NCI-H2081 (cell line): ENCODE measurements at places on chromosomes 6 and 20.

DNA sequence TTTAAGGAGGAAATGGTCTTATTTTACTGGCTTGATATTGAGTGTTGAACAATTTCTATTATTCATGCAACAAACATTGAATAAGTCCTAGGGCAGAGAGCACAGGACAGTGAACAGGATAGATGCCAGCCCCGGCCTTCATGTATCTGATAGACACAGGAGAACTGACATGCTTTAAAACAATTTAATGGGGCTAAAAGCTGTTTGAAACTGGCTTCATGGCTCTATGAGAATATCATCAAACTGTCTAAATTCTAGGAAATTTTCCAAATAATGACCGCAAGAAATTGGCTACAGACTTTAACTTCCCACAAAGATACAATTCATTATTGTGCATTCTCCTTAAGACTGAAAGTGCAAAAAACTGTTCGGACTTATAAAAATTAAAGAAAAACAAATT is 69.0 kb downstream of the ID4 start:
- no peak for DNase-seq

GRCh38 chr6:11763460-11764249 is 14.9 kb downstream of the ADTRP start:
- DNase-seq: no peak

GRCh38 chr6:54093326-54093948 is 17.8 kb upstream of the MLIP start:
- DNase-seq: no peak

DNA sequence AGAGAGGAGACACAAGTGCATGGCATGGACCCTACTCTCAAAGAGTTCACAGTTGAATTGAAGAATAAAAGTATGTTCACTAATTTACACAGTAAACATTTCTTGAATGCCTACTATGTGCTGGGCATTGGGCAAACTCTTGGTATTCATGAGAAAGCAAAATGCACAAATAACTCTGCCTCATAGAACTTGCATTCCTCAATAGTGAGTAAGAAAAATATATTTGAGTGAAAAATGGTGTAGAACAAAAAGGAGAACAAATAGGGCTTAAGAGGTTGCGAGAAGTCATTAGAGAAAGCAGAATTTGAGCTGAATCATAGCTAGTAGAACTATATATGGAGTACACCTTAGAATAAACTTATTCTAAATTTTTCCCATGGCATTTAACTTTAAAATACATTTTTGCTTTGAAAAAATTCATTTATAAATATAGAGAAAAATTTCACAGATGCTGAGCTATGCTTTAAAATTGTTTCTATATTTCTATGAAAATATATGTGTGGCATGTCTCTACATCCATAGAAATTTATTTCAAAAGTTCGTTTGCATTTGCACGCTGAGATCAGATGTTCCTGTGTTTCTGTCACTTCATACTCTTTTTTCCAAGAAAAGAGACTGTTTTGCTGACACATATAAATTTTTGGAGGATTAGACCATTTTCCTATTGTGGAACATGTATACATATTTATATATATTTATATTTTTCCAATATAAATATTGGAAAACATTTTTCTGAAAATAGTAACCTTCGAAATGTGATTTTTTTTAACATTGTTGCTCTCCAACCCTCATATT is 236.1 kb downstream of the KCNQ5 start:
- DNase-seq: no peak

GRCh38 chr6:118177720-118178119 is 270.7 kb downstream of the SLC35F1 start:
- DNase-seq: no peak

DNA sequence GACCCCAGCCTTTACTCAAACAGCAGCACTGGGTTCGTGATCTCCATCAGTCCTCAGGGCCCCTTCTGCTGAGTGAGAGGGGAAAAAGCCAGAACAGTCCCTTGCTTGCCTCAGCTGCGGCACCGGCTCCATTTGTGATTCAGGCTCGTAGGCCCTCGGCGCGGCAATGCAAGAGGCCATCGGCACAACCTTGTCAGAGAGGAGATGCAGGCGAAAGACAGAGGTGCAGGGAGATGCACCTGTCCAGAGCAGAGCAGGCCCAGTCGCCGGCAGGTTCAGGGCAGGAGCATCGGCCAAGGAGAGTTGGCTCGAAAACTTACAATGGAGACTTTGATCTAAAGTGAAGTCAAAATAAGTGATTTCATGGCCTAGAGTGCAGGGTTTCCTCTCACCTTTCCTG is 171.6 kb downstream of the SMOC2 start:
- DNase-seq: no peak

- DNase-seq: no peak
Observed at GRCh38 chr6:15952231-15953151, 176.4 kb upstream of the MYLIP start.

DNA sequence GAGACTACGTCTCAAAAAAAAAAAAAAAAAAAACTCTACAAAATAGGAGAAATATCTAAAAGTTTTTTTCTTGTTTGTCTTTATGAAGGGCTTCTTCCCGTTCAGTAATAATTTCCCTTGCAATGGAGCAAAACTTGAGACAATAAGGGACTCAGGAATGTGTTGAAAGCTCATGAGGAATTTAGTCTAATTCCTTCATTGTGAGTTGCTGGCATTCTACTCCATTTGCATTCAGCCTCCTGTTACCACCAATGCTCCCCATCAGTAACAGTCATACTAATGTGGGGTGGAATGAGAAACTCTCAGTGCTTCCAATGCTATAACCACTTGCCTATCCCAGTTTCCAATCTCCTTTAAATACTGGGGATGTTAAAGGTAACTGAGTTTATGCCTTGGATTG is 576.7 kb upstream of the AGPAT4 start:
- DNase-seq: no peak

GRCh38 chr6:147849401-147850330 is 341.2 kb downstream of the SAMD5 start:
- DNase-seq: no peak

DNA sequence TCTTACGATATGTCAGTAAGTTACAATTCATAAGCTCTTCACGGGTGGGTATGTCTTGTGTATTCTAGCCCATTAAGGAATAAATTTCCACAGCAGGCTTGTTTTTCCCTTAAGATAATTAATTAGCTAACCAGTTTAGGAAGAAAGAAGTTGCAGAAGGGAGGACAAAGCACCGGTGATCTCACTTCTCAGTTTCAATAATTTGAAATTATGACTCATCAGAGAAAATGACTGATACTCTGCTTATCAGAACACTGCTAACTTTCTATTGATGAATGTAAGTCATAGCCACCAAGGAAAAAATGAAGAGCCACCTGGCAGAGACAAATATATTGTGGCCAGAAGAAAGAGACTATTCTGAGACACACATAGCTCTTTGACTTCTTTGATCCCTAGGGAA is 35.0 kb upstream of the ENTPD6 start:
- DNase-seq: no peak

DNA sequence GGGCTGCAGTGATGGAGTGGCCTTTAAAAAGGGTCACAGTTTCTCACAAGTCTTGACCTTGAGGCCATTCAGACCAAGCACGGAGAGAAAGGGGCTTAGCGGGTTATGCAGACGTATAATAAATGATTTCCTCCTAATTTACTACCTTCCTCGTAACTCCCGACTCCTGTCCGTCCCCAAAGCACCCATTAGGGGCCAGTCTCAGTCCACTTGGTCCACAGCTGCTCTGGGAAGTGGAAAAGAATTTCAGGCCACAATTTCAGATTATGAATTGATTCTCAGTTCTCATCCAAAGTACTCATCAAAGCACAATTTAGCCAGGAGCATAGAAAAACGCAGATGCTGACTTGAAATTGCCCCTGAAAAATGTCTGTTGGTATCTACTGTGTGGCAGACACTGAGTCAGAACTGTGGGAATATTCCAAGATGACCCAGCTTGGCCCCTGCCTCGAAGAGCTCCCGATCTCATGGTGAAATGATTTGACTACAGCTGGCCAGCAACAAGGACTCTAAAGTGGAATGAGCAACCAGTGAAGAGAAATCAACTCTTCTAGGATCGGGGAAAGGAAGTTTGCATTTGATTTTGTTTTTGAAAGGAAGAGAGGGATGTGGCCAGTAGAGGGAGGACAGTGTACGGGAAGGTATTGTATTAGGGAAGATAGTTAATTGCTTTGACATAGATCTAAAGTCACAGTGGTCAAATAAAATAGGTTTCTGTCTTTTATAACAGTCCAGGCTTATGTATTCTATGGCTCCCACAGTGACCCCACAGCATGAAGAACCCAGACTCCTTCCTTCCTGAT is 15.2 kb upstream of the STK35 start:
- DNase-seq: no peak

GRCh38 chr6:68760941-68761676 is 126.0 kb downstream of the ADGRB3 start:
- peak; percentile 61 for DNase-seq

- no peak for DNase-seq
Observed at GRCh38 chr20:23222531-23223200, 127.9 kb upstream of the NXT1 start.
